Heart right ventricle (tissue), 16 donors: ENCODE measurements at places on chromosomes 6 and 20. TPM values are rescaled to one million over a fixed set of nuclear protein-coding genes. Genes with fewer than 3 reads are reported as not detected.

Gene BANF2
- not detected for total RNA-seq

Gene MYB
- 0.13 TPM for total RNA-seq

Gene VSX1
- total RNA-seq: 0.53 TPM

Gene UBD
- total RNA-seq: not detected

Gene SLA2
- 0.39 TPM for total RNA-seq

Gene FOXQ1
- total RNA-seq: not detected
